ENCODE measurements at places on chromosomes 5 and 9.

- DNase-seq: no peak
Observed at GRCh38 chr9:107488375-107489143, 1.0 kb downstream of the KLF4 start.

DNA sequence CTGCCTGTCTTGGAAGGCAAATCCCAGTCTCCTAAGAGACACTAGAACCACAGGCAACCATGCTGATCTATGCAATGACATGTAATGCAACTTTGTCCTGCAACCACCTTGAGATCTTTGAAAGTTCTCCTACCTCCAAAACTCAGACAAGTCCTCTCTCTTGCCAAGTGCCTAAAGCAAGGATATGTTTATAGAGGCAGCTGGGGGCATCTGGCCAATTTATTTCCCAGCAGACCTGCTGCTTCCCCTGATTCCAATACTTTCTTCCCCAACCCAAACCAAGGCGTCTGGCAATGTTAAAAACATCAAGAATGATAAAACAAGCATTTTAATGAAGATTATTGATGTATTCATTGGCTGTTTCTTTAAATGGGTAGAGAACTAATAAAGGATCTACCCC, 138.4 kb downstream of the DOCK8 start:
- DNase-seq: no peak

DNA sequence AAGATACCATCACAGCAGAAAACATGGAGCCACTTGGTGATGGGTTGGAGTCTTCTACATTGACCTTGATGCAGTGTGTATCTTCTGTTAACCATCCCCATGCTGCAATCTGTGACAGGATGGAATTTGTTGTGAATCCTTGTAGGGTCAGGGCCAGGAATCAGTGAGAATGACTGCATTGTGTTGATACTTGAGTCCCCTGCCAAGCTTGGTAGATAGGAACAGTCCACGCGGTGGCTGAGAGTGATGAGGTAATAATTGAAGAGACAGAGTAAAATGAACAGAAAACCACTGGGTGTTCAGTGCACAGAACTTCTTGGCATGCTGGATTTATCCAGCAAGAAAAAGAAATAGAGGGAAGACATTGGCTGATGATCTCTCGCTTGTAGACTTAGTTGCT, 217.5 kb downstream of the MAN2A1 start:
- no peak for DNase-seq

DNA sequence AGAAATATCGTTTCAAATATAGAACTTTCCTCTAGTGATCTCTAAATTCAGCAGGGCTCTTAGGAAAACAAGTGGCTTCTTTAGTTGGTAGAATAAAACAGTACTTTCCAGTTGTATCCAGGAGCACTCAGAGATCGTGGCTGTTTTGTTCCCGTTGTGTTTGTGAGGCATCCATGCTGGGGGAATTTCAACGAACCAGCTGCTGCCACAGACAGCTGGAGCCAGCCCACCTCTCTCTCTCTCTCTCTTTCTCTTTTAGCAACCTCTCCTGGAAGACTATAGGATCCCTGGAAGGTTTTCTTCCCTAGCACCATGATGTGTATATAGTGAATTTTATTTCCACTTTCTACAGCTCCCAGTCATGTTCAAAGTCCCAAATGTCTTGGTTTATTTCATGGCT, 1116.0 kb upstream of the SEMA6A start:
- no peak for DNase-seq

GRCh38 chr5:68216245-68217046, 890 bp downstream of the PIK3R1 start:
- peak; percentile 45 for DNase-seq

- no peak for DNase-seq
Observed at GRCh38 chr5:14901462-14902051, 30.0 kb upstream of the ANKH start.

DNA sequence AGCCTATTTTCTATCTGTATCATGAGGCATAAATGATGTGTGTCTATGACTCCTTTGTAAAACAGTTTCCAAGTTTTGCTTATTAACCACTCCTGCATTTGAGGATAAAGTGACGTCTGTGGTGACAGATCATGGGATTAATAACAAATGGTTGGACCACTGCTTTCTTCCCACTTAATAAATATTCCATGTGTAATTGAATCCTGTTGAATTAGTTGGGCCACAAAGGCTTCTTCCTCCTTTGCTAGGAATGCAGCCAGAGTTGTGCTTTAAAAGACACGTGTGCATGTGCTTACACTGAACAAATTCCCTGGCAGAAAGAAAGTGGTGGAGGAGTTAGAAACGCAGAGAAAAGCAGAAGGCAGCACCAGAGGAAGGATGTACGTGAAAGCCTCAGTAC, 150.2 kb downstream of the ACTBL2 start:
- no peak for DNase-seq

DNA sequence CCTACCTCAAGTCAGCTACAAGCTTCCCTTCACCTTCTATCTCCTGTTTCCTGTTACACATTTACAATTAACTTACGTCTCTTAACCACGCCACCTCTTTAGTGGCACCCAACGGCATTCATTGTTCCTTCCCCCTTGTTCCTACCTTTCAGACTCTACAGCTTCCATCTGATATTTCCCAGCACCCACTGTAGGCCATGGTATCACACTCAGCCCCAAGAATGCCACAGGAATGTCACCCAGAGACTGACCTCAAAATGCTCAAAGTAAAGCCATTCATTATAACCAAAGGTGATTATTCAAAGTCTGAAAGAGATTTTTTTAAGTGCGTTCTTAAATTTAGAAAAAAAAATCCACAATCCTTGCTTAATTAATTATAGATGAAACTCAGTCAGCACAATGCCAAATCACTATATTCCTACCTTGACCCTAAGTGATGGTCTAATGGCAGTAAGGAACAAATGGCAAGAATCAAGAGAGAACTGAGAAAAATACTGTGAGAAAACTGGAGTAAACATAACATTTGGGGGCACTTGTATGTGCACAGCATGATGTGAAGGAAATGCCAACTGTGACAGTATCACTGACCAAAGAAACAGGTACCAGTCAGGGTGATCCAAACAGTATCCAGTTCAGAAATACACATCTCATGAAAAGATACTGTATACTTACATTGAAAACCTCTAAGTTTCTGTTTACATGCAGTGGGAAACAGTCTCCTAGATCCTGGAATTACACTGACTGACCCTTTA, 52.1 kb downstream of the CTNND2 start:
- DNase-seq: no peak

Measured in T-helper 17 cell (primary cell).